ENCODE measurements at places on chromosomes 7 and 10. TPM values are rescaled to one million over a fixed set of nuclear protein-coding genes. Genes with fewer than 3 reads are reported as not detected.

Gene HOXA13
- total RNA-seq: not detected

Gene GPER1
- 4.2 TPM for total RNA-seq

Gene ASB10
- total RNA-seq: not detected

Gene CCDC3
- total RNA-seq: 0.45 TPM

Gene RAPGEF5
- 0.15 TPM for total RNA-seq

Gene NOS3
- total RNA-seq: 4.3 TPM

Gene AKR1C4
- total RNA-seq: not detected

Gene STAG3
- total RNA-seq: 0.84 TPM

Gene LRRTM3
- total RNA-seq: not detected

Gene EFCAB10
- total RNA-seq: not detected

Gene NPTX2
- 0.45 TPM for total RNA-seq

Gene SP8
- not detected for total RNA-seq

Gene HEPACAM2
- total RNA-seq: not detected

Gene IFIT2
- 2.0 TPM for total RNA-seq

Gene VIPR2
- total RNA-seq: not detected

Gene RELN
- total RNA-seq: 1.3 TPM

Gene PPP1R3A
- total RNA-seq: not detected

Gene BMPR1A
- 14.5 TPM for total RNA-seq

Gene MASTL
- 24.7 TPM for total RNA-seq

Gene PTPRZ1
- under 0.01 TPM for total RNA-seq

Gene SPDYE6
- not detected for total RNA-seq

Gene LRRN3
- 0.84 TPM for total RNA-seq

Gene INHBA
- 4.9 TPM for total RNA-seq

Gene EPDR1
- total RNA-seq: 5.5 TPM

Gene MYOZ1
- 0.15 TPM for total RNA-seq

Gene LRGUK
- total RNA-seq: not detected

Gene ALOX5
- not detected for total RNA-seq

Gene ASB15
- total RNA-seq: not detected

Gene KCNH2
- total RNA-seq: 0.15 TPM

Gene NPFFR1
- not detected for total RNA-seq

Gene PPRC1
- 20.5 TPM for total RNA-seq

Gene FRA10AC1
- total RNA-seq: 3.5 TPM

Gene SPDYE11
- not detected for total RNA-seq

Measured in bronchus fibroblast of lung (primary cell).